ENCODE measurements at places on chromosomes 5 and 9.
A peak's percentile ranks its signal among the peaks of the same experiment; 100 is the strongest.

GRCh38 chr9:101176384-101176783, 147.9 kb downstream of the PLPPR1 start:
- DNase-seq = no peak

GRCh38 chr9:127055745-127056402, 66.6 kb downstream of the ANGPTL2 start:
- DNase-seq = no peak

DNA sequence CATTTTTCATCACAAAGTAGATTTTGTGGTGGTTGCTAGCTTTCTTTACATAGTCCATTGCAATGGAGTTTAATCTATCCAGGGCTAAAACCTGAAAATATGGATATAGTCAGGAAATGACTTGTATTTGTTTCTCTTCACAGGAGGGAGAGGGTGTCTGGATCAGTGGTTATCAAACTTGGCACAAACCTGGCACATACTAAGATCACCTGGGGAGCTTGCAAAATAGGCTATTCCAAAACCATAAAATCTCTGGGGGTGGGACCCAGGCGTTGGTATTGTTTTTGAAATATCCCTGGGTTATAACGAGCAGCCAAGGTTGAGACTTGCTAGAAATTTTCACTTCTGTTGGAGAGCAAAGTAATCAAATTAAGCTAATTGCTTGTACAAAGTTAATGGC, 179.9 kb downstream of the PCSK1 start:
- no peak for DNase-seq

GRCh38 chr5:179872828-179873575, 14.4 kb upstream of the MRNIP start:
- no peak for DNase-seq

DNA sequence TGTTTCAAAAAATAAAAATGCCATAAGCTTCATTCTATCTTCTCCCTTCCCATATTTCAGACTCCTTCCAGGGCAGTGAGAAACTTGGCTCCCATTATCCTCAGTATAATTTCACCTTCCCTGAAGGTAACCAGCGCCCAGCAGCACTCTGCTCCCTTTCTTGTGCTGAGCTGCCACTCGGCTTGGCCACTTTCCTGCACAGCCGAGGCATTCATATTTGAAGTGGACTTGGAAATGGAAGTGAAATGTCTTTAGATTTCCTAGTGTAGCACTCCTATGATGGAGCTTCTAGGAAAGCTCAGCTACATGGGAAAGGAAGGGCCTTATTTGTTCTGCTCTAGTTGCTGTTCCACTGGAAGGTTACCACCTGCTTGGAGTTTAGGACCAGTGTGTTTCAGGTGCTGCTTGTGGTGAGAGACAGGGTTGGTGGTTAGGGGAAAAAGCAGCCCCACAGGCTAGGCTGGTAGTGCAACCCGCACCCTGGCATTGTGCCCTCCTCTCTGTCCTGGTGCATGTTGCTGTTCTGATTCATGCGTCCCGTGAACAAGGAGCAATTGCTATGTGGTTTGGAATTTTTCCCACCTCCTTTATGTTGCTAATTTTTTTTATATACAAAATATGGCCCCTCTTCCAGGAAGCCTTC, 53.8 kb downstream of the RAD23B start:
- peak; percentile 55 for DNase-seq

GRCh38 chr9:77128125-77128789, 49.1 kb upstream of the VPS13A start:
- DNase-seq = no peak

GRCh38 chr5:14901462-14902051, 30.0 kb upstream of the ANKH start:
- DNase-seq = peak; percentile 68

DNA sequence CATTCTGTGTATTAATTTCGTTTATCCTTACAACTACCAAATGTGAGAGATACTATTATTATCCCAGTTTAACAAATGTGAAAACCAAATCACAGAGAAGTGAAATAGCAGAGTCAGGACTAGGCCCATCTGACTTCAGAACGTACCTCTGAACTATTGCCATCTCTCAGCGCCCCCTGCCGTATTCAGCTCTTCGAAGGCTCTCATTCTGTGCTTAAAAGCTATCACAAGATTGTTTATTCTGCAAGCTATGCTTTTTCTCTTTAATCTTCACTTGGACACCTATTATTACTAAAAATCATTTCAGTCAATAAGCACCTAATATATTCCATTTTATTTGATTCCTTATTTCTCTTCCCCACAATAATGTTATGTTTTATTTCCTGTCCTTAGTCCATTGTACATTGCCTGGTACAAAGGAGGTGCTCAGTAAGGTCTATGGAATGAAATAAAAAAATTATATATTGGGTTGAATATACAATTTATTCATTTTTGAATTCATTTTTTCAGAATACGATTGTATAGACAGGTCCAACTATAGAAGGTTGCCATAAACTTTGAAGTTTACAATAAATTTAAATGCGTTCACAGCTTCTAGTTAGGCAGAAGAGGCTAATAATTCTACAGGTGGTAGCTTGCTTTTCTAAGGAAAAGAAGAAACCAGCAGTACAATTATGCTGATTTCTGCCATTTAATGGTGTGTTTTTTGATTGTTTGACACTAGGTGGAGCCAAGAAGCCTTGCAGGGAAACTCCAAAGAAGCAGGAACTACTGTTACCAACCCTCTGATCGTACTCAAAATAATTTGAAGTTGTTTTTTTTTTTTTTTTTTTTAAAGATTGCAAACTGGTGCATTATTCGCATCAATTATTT, 202.2 kb upstream of the DMRTA1 start:
- peak; percentile 36 for DNase-seq

DNA sequence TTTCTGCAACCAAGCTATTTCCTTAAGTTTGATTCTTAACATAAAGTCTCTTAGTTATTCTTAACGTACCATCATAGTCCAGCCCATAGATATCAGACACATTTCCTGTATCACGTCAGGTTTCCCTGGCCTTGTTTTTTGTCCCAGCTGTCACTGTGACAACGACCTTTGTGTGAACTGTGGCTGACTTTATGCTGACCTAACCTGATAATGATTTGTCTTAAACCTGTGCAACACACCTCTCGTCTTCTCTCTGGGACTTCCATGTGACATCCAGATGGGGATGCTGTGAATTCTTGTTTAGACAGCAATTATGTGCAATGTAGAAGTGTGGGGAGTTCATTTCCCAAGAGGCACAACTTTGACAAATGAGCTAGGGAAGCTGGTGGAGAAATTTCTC, 662.8 kb downstream of the PTPRD start:
- DNase-seq = no peak

- DNase-seq = no peak
Observed at GRCh38 chr9:96620832-96621269, 1.2 kb upstream of the CDC14B start.

- no peak for DNase-seq
Observed at GRCh38 chr5:1090538-1090937, 21.3 kb downstream of the SLC12A7 start.

- no peak for DNase-seq
Observed at GRCh38 chr9:77161966-77162365, 15.4 kb upstream of the VPS13A start.

DNA sequence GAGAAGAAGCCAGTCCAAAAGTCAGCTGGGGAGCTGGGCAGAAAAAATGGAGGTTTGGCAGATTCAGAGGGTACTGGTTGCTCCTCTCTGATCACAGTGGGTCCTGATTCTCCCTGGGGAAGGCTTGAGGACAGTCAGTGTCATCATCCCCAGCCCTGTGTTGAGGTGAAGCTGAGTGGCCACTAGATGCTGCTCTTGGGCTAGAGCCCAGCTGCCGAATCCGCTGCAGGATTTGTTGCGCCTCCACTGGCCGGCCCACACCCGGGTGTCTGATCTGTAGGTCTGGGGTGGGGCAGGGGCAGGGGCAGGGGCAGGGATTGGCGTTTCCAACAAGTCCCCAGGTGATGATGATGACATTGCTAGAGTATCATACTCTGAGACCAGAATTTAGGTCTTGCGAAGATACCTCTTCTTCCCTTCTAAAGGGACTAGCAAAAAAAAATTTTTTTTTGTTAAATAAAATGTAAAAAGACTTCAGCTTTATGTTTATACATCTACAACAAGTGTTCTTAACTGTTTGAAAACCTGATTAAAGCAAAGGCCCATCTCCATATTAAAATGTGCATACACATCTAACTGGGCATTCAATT, 106.8 kb downstream of the PDE6A start:
- DNase-seq = peak; percentile 83

GRCh38 chr9:126965541-126966428, 51.2 kb downstream of the RALGPS1 start:
- peak; percentile 64 for DNase-seq

- DNase-seq = no peak
Observed at GRCh38 chr5:173670791-173671120, 54.3 kb upstream of the BOD1 start.

GRCh38 chr5:16886793-16887345, 49.2 kb downstream of the MYO10 start:
- no peak for DNase-seq

GRCh38 chr9:116656977-116657376, 30.1 kb upstream of the TRIM32 start:
- no peak for DNase-seq

GRCh38 chr9:118570066-118570465, 799.2 kb downstream of the BRINP1 start:
- DNase-seq = no peak

DNA sequence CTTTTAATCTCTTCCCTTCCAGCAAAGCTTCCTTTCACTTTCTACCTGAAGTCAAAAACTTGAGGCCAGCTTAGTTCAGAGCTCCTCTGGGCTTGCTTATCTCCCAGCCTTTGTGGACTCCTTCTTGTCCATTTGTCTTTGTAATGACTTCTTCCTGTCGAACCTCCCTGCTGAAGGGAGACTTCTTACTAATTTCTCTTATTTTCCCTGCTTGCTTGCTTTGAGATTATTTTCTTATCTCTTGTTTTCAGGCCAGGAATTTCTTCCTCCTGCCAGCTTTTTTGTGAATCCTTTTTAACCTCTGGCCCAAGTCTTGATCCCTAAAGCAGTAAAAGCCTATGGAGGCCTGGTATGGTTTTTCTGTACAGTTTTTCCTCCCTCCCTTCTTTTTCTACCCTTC, 46.8 kb upstream of the DHFR start:
- DNase-seq = no peak

- no peak for DNase-seq
Observed at GRCh38 chr5:51625224-51625968, 242.1 kb downstream of the ISL1 start.

- DNase-seq = no peak
Observed at GRCh38 chr5:141686648-141687416, 4.8 kb upstream of the ARAP3 start.

DNA sequence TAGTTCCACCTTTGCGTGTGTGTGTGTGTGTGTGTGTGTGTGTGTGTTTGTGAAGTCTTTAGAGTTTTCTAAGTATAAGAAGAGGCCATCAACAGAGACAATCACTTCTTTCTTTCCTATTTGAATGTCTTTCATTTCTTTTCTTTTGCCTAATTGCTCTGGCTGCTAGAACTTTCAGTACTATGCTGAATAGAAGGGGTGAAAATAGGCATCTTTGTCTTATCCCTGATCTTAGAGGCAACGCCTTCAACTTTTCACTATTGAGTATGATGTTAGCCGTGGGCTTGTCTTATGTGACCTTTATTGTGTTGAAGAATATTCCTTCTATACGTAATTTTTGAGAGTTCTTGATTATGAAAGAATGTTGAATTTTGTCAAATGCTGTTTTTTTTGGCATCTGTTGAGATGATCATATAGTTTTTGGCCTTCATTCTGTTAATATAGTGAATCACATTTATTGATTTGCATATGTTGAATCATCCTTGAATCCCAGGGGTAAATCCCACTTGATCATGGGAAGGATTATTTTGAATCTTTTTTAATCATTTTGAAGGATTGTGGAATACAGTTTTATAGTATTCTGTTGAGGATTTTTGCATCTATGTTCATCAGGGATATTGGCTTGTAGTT, 134.8 kb upstream of the CD180 start:
- no peak for DNase-seq

GRCh38 chr9:111661150-111661801, at the start of gene GNG10:
GNG10 (plus strand) TSS chr9:111661605; CDS start chr9:111661635, 30 bp downstream.
- peak; percentile 93 for DNase-seq

GRCh38 chr9:70080481-70081119, 37.0 kb downstream of the MAMDC2 start:
- peak; percentile 54 for DNase-seq

GRCh38 chr5:167753725-167754490, 537.5 kb upstream of the WWC1 start:
- no peak for DNase-seq

GRCh38 chr9:6014670-6015270, 654 bp downstream of the RANBP6 start:
- peak; percentile 33 for DNase-seq

DNA sequence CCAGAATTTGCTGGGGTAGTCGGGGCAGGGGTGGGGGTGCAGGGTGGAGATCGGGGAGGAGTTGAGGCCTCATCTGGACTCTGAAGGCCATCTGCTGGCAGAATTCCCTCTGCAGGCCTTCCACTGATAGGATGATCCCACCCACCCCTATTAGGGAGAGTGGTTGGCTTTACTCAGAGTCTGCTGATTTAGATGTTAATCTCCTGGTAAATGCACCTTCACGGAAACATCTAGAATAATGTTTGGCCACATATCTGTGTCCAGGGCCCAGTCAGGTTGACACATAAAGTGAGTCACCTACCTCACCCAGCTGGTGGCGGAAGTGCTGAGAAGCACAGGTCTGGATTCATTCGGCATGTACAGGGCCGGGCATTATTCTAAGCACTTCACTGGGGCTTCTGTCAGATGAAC, 50.0 kb downstream of the DAPK1 start:
- DNase-seq = no peak

DNA sequence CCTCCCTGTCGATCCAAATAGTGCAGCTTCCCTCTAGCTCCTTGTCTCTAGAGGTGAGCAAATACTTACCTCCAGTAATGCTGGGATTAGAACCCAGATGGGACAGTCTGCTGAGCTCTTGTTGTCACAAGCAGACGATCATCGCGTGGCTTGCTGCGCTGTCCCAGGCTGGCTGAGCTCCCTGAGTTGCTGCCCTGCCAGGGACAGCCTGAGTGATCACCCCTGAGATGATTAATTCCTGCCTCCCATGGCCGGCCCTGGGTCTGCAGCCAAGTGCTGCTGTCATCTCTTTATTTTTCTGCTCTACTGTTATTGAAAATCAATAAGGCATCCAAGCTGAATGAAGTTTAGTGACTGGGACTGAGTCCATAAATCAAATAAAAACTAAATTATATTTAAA, 94.0 kb upstream of the ALDH1B1 start:
- DNase-seq = no peak

GRCh38 chr9:89548071-89548638, 50.2 kb upstream of the SEMA4D start:
- no peak for DNase-seq

- DNase-seq = peak; percentile 73
Observed at GRCh38 chr5:88883836-88884607, 1.0 kb upstream of the MEF2C start.

- DNase-seq = no peak
Observed at GRCh38 chr5:89168766-89169165, 285.8 kb upstream of the MEF2C start.

DNA sequence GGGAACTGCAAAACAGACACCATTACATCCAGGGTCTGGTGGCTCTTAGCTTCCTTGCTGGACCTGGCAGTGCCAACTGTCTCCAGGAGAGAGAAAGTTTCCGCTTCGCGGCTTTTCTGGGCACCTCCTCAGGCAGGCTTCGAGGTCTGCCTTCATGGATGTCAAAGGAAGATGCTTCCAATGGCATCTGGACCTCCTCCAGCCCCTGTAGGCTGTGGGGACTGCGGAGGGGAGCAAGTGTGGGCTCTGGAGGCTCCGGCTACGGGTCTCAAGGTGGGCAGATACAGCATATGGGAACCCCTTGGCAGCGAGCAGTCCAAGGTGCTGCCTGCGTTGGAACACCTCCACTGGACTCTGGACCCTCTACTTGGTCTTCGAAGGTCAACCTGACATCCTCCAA, 6.0 kb downstream of the C9orf50 start:
- no peak for DNase-seq

All from AG08396 (cell line).